Brain pericyte (primary cell): ENCODE measurements at places on chromosomes 3 and 15.

DNA sequence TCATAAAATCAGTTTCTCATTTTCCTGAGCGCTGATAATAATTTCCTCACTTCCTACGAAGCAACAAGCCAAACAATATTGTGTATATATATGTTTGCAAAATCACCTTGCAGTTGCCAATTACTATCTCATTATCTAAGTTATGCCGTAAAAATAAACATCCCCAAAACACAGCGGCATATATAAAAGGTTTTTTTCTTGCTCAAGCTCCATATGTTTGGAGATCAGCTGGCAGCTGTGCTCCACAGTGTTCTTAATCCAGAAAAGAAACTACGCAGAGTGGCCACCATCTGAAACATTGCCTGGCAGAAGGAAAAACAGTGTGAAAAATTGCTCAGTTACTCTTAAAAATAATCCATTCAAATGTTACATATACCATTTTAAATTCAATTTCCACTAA lies 951.4 kb downstream of the PLOD2 start:
- DNase-seq: no peak

GRCh38 chr3:170644711-170645110 lies 58.8 kb upstream of the SLC7A14 start:
- no peak for DNase-seq

GRCh38 chr3:42892169-42892568 lies 13.8 kb upstream of the ZNF662 start:
- DNase-seq: no peak

DNA sequence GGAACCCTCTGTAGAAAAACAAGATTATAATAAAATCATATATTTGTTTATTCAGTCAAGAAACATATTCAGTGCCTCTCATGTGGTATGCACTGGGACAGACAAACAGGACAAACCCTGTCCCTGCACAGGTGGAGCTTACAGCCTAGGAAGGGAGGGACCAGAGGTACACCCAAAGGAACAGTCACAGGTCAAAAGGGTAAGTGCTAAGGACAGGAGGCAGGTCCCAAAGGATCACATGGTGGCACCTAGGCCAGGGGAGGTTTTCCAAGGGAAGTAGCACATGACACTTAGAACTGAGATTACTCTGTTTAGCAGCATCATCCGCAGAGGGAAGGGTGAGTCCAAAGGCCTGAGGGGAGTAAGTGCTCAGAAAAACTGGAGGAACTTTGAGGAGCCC lies 254.4 kb upstream of the ARRDC4 start:
- DNase-seq: no peak

- no peak for DNase-seq
Measured at GRCh38 chr15:51285399-51285798, 53.0 kb downstream of the CYP19A1 start.

DNA sequence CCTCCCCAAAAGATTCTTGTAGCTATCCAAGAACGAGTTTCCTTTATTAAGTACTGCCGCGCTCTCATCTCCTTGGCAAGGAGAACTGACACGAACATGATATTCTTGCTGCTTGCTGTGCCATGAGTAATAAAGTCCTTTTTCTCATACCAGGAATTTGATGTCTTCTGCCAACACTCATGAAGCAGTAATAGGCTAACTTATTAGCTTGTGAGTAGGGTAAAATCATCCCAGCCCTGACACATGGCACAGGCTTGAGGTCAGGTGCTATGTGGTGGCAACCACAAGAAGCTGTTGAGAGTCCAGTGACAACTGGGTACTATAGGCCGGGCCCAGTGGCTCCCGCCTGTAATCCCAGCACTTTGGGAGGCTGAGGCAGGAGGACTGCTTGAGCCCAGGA lies 22.7 kb upstream of the UBXN7 start:
- no peak for DNase-seq

- DNase-seq: no peak
Measured at GRCh38 chr3:42702066-42702951, at the start of gene HHATL. Gene HHATL, minus strand, starts transcription at chr3:42702798. Its CDS starts 1,972 bp downstream, at chr3:42700826.

DNA sequence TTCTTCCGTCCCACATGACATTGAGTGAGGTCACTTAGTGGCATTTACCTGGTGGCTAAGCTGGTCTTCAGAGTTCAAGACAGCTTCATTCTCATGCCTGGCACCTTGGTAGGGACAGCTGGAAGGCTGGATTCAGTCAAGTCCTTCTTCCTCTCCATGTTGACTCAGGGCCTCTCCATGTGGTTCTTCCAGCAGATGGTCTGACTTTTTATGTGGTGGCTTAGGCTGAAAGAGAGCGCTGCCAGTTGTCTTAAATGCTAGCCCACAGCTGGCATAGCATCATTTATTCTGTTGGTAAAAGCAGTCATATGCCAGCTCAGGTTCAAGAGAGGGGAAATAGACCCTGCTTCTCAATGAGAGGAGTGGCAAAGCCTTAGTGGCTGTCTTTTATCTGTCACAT lies 53.0 kb upstream of the CTDSPL start:
- no peak for DNase-seq

DNA sequence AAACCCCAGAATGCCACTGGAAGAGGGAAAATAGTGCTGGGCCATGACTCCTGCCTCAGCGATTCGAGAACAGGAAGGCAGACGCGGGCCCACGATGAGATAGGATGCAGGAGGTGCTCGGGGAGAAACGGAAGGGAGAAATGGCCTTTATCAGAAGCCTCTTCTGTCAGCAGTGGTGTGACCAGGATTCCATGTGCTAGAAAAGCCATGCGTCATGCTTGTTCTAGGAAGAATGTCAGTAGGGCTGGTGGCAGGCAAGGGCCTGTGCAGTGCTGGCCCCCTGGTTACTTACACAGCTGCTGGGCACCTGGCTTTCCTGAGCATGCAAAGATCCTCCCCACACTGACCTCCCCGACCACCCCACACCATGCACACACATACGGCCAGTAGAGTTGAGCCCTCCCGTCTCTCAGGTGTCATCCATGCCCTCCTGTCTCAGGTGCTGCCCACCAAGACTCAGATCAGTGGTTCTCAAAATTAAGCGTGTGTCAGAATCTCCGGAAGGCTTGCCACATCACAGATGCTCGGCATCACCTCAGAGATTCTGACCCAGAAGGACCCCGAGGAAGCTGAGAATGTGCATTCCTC lies 106.7 kb downstream of the ADAMTS17 start:
- no peak for DNase-seq

- no peak for DNase-seq
Measured at GRCh38 chr15:70289191-70289955, 191.7 kb upstream of the TLE3 start.

GRCh38 chr3:196288141-196288460 lies 575 bp upstream of the PCYT1A start:
- no peak for DNase-seq

DNA sequence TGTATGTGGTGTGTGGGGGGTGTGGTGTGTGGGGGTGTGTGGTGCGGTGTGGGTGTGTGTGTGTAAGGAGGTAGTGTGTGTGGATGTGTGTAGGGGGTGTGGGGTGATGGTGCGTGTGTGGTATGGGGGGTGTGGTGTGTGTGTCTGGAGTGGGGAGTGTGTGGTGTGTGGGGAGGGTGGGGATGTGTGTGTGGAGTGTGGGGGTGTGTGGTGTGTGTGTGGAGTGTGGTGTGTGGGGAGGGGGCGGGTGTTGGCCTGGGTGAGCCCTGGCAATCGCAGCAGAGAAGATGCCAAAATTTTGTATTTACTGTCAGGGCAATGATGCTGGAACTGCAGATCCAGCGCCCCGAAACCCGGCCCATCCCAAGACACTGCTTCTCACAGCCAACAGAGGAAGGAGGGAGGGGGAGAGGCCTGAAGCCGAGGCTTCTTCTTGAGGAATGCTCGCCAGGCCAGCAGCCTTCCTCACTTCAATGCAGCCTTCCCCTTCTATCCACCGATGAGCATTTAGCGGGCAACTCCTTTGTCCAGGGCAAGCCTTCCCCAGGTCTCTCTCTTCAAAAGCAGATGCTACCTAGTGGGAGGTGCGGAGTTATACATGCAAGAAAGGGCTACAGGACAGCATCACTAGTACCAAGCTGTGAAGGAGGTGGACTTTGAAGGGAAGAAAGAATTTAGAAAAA lies 11.9 kb upstream of the SRP14 start:
- DNase-seq: no peak

GRCh38 chr3:30241721-30242120 lies 364.7 kb upstream of the TGFBR2 start:
- no peak for DNase-seq

DNA sequence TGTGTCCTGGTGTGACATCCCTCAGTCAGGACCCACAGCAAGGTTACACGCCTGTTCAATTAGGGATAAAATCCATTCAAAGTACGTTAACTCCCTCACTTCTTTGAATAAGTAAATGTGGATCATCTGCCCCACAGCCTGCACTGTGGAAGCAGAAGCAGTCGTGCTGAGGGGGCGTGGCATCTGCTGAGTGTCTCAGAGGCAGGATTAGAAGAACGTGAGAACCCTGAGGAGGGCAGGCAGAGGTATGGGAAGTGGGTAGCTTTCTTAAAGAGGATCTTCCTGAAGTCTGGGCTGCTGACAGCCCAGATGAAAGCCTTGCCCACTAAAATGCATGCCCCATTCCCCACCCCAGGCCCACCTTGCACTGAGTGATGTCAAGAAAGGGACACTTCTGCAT lies 28.5 kb downstream of the CRABP1 start:
- DNase-seq: no peak
